ENCODE measurements at places on chromosomes 7 and 10.

GRCh38 chr10:95300022-95300539 lies 9.3 kb upstream of the PDLIM1 start:
- no peak for DNase-seq

DNA sequence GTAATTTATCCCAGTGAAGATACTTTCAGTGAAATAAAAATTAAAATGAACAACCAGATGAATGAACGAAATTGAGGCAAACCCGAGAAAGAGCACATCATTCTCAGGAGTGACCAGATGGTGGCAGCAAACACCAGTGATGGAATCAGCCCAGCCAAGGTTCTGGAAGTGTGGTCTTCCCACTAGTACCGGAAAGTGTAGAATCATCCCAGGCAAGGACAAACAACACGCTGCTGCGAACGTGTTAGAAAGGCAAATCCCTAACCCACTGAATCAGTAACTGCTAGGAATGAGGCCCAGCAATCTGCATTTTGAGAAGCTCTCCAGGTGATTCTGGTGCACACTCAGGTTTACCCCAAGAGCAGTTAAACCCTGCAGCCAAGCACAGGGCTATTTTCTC lies 15.5 kb upstream of the SLC18A3 start:
- peak; percentile 44 for DNase-seq

GRCh38 chr7:66099551-66100407 lies 14.9 kb upstream of the CRCP start:
- DNase-seq = no peak

GRCh38 chr7:76086070-76086469 lies 38.2 kb downstream of the MDH2 start:
- no peak for DNase-seq

GRCh38 chr7:117116211-117116610 lies 162.9 kb downstream of the ST7 start:
- no peak for DNase-seq

- no peak for DNase-seq
Observed at GRCh38 chr7:139424004-139424403, 59.5 kb downstream of the KLRG2 start.

DNA sequence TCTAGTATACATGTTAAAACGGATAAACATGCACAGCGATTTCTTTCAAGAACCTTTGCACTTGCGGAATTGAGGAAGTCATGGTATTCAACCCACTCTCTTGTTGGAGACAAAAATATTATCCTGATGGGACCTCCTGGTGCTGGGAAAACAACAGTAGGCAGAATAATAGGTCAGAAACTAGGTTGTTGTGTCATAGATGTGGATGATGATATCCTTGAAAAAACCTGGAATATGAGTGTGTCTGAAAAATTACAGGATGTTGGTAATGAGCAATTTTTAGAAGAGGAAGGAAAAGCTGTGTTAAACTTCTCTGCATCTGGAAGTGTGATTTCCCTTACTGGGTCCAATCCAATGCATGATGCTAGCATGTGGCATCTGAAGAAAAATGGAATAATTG lies 6.9 kb downstream of the THNSL1 start:
- no peak for DNase-seq

DNA sequence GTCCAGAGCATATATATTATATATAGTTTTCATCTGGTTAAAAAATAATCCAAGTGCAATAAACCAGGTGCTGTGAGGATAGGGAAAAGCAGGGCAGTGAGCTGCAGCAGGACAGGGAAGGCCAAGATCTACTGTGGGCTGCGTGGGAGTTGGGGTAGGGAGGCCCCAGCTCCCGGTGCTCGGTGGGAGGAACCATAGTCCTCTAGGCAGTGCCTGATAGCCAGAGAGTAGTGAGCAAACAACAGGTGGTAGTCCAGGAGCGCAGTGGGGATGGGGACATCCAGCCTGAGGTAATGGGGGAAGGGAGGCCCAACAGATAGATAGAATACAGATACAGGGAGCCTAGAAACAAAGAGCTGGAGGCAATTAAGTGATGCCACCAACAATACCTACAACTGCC lies 4.1 kb upstream of the BMPR1A start:
- DNase-seq = no peak

All from NCI-H446 (cell line).